ENCODE measurements at places on chromosomes 16 and 17.

DNA sequence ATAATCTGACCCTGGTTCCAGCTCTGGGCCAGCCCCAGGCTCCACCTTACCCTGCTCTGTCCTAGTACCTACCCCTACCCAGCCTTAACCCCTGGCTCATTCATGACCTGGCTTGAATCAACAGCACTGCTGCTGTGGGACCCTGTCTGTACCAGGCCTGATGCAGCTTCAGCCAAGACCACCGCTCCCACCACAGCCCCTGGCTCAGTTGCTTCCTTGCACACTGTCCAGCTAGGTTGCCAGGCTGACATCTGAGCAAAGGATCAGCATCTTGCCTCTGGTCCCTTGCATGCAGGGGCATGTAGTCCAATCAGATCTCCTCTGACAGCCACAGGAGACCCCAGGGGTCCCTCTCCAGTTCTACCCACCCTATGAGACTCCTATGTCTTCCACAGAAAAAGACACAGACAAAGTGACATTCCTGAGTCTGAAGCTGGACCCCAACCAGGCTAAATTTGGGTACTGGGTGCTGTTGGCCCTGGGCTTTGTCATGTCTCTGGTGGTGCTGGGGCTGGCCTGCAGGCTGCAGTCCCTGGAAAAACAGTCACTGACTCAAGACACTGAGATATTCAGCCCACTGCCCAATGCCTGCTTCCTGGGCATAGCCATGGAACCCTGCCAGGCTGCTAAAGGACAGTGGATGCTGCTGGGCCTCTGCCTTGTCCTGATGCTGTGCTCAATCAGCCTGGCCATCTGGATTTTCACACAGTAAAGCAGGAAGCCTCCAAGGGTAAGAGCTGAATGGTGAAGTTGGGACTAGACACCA, 3.9 kb upstream of the KCNH6 start:
- no peak for DNase-seq

GRCh38 chr16:14501331-14502255, 128.5 kb downstream of the PARN start:
- peak; percentile 83 for DNase-seq

DNA sequence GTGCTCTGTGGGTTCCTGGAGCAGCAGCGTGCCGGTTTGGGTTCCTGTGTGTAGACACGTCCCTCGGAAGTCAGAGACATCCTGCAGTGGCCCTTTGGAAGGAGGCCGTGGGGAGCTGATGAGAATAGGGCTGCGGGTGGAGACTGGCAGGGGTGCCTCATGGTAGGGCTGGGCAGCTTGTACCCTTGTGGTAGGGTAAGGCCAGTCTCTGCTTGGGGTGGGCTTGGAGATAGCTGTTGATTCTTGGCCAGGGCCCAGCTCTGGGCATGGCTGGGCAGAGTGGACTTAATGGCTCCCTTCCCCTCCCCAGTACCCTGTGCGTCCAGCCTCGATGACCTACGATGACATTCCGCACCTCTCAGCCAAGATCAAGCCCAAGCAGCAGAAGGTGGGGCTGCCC, 10.6 kb downstream of the POLR3E start:
- no peak for DNase-seq

DNA sequence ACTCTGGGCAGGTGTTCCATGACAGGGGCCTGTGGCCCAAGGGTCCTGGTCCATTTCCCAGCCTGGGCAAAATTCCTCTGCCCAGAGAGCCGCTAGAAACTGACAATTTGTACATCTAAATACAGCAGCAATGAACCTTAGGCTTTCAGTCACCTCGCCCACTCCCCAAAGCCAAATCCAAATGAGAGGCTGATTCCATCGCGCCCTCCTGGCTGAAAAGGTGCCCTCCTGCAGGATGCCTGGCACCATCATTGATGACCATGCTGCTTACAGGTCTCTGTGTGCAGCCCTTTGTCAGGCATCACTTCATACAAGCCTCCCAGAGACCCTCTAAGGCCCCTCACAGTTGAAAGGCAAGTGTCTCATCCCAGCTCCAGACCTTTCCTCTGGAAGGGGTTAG, 114.7 kb downstream of the C16orf78 start:
- no peak for DNase-seq

GRCh38 chr17:32350666-32351418, 885 bp downstream of the ZNF207 start:
- peak; percentile 59 for DNase-seq

- no peak for DNase-seq
Observed at GRCh38 chr16:30527635-30528178, 1.3 kb upstream of the ZNF768 start.

GRCh38 chr16:74923766-74924460, 61.0 kb downstream of the WDR59 start:
- DNase-seq: no peak

GRCh38 chr17:78555746-78556401, 21.3 kb downstream of the DNAH17 start:
- DNase-seq: no peak

- DNase-seq: no peak
Observed at GRCh38 chr16:47069841-47070584, 73.7 kb downstream of the NETO2 start.

- no peak for DNase-seq
Observed at GRCh38 chr17:42759982-42760651, 910 bp upstream of the RAMP2 start.

GRCh38 chr16:2776500-2777139, 460 bp downstream of the ELOB start:
- DNase-seq: no peak

DNA sequence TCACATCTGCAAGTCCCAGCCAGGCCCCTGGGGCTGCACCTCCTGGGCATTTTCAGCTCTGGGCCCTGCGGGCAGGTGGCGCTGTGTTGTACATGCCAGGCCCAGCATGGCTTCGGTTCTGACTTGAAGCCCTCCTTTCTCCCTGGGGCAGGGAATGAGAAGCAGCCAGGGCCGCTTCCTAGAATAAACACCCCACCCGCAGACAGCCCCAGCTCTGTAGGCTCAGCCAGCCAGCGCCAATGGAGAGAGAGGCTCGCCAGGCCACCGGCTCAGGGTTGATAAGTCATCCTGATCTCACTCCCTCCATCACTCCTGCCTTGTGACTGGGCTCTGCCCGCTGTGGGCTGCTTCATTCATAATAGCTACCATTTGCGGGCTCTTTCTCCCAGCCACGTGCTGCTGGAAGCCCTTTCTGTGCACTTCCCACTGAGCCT, 6.0 kb upstream of the GLIS2 start:
- DNase-seq: peak; percentile 48

GRCh38 chr17:40699371-40699770, 4.2 kb downstream of the KRT24 start:
- no peak for DNase-seq

DNA sequence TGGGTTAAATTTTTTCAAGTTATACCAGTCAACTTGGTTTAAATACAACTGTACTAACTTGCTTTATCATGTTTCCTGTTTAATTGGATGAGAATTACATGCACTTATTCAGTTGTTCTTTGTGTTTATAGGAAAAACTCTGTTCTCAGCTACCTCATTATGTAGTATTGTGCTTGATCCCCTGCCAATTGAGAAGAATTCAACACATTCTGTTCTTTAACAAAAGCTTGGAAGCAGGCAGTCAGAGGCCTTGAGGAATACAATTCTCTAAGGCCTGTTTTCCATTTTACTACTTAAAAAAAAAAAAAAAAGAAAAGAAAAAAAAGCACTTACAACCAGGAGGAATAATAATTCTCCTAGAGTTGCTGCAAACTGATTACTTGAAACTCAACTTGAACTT, 60.6 kb upstream of the CMIP start:
- peak; percentile 28 for DNase-seq

DNA sequence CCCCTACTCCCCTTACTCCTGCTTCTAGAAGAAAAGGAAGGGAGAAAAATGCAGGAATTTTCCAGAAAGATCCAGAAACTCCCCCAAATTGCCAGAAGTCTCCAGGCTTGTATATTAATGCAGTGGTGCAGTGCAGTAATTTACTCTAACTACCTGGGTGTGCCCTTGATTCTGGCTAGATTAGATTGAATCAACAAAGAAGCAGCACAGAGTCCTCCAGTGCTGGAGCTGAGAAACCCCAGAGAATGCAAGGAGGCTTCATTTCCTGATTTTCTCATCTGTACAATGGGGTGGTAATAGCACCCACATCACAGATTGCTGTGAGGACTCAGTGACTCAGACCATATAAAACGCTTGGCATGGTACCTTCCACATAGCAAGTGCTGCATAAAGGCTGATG, 247.3 kb upstream of the RPL38 start:
- DNase-seq: no peak

DNA sequence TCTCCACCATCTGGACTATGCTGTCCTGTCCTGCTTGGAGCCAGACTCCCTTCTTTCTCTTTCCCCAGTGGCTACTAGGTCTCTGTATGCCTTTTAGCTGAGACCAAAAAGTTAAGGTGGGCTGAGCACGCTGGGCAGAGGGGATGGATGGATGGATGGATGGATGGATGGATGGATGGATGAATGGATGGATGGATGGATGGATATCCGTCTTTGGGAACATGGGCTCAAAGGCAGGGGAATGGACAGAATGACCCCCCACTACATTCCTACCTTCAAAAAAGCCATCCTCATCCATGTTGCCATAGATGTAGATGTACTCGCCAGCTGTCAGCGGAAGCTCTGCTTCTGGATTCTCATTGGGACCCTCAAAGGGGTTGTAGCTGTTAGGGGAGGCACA, 12.8 kb downstream of the TSPOAP1 start:
- no peak for DNase-seq

DNA sequence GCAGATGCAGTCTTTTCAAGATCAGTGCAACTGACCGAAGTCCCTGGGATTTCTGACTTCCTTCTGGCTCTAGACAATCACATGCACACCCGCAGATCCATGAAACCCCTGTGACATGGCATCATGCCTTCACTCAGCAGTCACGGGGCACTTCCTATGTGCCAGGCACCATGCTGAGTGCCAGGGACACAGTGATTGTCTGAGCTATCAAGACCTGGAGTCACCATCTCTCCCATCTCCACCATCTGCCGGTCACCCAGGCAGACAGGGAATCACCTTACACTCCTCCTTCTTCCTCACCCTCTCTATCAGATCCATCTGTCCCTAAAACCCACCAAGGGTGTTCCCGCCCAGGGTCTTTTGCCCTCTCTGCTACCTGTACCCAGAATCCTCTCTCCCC, 5.3 kb downstream of the BEAN1 start:
- DNase-seq: no peak

- DNase-seq: no peak
Observed at GRCh38 chr16:49567950-49568349, 194.3 kb downstream of the C16orf78 start.

GRCh38 chr17:59506894-59507726, 58.3 kb upstream of the DHX40 start:
- DNase-seq: no peak

- no peak for DNase-seq
Observed at GRCh38 chr17:78042542-78042941, 84.0 kb downstream of the TNRC6C start.

- DNase-seq: no peak
Observed at GRCh38 chr16:30413112-30413806, 5.9 kb downstream of the ZNF771 start.

- no peak for DNase-seq
Observed at GRCh38 chr16:48949636-48950035, 332.0 kb downstream of the CBLN1 start.

DNA sequence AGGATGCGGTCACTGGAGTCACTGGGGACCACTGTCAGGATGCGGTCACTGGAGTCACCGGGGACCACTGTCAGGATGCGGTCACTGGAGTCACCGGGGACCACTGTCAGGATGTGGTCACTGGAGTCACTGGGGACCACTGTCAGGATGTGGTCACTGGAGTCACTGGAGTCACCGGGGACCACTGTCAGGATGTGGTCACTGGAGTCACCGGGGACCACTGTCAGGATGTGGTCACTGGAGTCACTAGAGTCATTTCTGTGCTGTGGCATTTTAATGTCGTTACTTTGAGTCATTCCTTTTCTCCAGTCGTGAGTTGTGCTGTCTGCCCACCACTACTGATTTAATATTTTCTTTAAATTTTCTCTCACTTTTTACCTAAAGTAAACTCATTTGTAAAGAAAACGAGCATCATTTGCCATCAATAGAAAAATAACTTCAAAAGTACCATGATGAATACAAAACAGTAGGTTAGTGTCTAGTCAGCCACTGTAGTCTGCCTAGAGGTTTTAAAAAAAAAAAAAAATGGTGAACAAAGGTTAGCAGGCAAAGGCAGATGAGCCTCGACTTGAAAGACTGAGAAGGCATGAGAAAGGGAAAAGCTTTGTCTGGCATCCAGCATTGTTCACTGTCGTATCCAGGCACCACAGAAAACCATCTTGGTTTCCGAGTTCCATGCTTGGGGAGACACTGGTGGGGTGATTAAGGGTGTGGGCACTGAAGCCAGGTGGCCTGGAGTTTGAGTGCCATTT, 346.6 kb downstream of the SNX29 start:
- no peak for DNase-seq

DNA sequence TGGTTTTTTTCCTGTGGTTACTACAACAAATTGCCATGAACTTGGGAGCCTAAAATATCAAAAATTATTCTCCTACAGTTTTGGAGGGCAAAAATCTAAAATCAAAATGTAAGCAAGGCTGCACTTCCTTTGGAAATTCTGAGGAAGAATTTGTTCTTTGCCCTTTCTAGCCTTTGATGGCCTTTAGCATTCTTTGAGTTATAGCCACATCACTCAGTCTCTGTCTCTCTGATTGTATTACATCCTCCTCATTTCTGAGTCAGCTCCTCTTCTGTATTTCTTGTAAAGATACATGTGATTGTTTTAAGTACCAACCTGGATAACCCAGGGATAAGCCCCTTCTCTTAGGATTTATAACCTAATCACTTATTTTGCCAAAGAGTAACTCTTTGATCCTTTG, 282.0 kb downstream of the BCAS3 start:
- no peak for DNase-seq

GRCh38 chr16:79765431-79765830, 164.9 kb upstream of the MAF start:
- no peak for DNase-seq

DNA sequence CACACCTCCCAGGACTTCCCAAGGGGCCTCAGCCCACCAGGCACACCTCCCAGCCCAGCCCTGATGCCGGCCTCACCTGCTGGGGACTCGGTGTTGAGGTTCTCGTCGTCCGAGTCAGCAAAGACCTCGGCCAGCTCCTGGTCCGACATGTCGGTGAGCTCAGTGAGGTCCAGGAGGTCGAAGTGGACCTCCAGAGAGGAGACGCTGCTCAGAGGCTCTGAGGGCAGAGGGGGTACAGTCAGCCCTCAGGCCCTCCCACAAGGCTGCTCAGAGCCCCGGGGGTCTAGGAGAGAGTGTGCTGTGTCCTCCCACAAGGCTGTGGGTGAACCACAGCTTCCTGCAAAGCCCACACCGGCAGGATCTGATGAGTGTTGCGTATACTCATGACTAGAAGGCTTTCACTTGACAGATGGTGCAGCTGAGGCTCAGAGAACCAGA, 10.5 kb downstream of the DBNDD1 start:
- no peak for DNase-seq

GRCh38 chr16:19481296-19481695, 40.6 kb downstream of the GDE1 start:
- no peak for DNase-seq

GRCh38 chr17:32495359-32496231, 8.8 kb downstream of the CDK5R1 start:
- DNase-seq: no peak
